Activated CD4-positive, alpha-beta T cell treated with anti-CD3 and anti-CD28 coated beads, Interleukin-2, amount 50 U/mL, for 4 hours (primary cell): ENCODE measurements at places on chromosomes 13 and 19.

- DNase-seq: no peak
Observed at GRCh38 chr19:15441317-15441716, 8.4 kb downstream of the WIZ start.

- peak; percentile 57 for DNase-seq
Observed at GRCh38 chr13:27826379-27827353, 34.4 kb downstream of the GSX1 start.

DNA sequence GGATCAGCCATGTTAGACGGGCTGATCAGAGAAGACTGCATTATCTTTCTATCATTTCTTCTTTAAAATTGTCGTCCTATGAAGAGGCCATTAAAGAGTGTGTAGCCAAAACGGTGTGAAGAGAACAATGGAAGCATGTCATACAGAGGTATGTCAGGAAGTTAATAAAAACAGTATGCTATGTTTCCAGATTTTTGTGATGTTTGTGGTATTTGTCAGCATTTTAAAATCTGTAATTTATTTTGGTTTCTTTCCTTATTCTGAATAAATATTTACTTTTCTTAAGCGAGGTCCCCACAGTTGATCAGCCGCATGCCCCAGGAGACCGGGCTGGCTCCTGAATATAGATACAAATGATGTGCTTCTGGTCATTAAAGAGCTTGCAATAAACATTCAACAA is 142.9 kb upstream of the SERP2 start:
- no peak for DNase-seq

- DNase-seq: no peak
Observed at GRCh38 chr19:40512473-40513344, 45.9 kb downstream of the SPTBN4 start.

- no peak for DNase-seq
Observed at GRCh38 chr13:32951580-32951979, 64.6 kb upstream of the KL start.

DNA sequence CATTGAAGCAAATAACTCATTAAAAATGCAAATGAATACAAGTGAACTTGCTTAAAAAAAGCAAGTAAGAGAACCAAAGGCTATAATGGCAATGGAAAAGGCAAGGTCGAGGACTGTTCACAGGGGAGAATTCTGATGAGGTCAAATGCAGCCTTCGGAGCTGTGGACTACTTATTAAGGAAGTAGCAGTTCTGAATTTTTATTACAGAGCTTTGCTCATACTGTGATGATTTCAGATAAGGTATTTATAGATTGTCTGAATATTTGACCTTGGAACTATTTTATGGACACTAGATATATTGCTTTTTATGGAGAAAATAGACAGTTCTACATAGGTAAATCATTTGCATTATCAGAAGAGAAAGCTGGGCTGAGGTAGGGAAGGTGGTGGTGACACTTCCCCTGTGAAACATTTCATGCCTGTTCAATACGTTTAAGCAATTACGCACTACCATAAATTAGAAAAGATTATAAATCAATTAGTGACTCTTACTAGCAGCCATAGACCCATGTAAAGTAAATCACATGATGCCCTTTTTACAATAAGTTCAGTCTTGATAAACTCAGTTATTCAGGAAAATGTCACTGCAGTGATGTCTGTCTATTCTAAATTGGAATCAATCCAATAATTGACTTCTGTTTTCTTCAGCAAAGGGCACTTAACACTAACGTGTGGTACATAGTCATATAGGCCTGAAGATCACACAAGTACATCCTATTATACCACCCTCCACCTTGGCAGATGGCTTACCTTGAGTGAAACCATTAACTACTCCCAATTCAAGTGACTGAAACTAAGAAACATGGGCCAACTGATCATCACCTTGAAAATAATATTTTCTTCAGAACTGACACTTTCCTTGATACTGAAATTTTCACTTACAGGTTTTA is 260.0 kb downstream of the KLF12 start:
- no peak for DNase-seq

DNA sequence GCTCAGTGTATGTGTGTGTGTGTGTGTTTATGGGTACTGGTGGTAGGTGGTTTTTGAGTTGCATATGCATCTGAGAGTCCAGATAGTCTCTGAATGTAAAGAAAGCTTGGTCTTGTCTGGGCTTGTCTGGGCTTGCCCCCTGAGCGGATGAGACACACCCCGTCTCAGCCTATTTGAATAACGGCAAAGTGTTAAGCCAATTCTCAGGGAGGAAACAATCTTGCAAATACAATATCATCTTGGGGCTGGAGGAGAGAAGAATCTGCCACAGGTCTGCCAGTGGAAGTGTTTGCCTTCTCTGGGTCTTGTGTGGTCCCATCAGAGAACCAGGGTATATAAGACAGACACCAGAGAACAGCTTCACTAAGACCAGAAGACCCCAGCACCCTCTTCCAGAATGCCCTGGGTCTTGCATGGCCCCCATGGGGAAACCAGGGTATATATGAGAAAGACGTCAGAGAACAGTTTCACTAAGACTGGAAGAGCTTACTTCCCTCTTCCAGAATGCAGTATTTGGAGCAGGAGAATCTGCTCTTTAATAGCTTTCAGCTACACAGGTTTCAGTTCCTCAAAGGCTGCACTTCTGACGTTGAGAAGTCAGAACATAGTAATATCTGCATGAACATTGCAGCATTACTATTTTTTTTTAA is 13.3 kb downstream of the CD70 start:
- no peak for DNase-seq

GRCh38 chr13:50124536-50125303 is 109.5 kb downstream of the KCNRG start:
- peak; percentile 97 for DNase-seq

DNA sequence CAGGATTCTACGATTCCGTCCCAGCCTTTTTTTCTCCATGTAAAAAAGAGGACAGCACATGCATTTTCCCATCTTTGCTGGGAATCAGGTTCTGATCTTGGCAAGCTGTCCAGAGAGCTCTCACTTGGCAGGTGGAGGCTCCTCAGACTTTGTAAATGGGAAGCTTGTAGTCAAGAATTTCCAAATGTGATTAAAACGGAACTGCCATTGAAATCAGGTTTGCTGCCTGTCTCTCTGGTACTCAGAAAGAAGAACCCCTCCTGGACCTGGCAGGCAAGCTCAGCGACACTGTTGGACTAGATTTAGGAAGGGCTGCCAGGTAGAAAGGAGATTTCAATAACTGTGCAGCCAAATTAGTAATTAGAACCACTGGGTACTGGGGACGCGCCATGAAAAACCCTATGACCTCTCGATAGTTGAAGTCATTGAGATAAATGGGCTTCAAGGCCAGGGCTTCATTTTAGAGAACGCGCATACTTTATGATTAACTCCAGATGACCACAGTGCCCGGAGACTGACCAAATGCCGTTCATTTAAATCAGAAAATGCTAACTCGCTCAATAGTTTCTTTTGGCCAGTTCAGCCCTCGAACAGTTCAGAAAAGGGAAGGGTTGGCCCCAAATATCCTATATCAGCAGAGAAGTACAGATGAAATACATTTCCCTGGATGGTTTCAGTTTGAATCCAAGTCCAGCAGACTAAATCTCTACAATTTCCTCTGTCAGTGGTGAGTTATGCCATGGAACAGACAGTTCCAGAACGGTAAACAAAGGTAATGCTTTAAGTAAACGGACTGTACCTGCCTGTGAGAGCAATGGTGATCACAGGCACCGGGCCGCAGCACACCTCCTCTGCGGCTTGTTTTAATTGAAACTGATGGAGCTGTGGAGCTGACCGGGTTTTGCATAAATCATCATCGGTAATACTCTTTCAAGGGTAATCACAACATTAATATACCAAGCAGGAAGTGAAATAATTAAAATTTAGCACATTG is 517.4 kb downstream of the RFC3 start:
- no peak for DNase-seq

GRCh38 chr13:99922631-99923404 is 48.7 kb downstream of the ZIC5 start:
- DNase-seq: no peak

GRCh38 chr13:66659701-66660467 is 570.3 kb downstream of the PCDH9 start:
- DNase-seq: no peak

DNA sequence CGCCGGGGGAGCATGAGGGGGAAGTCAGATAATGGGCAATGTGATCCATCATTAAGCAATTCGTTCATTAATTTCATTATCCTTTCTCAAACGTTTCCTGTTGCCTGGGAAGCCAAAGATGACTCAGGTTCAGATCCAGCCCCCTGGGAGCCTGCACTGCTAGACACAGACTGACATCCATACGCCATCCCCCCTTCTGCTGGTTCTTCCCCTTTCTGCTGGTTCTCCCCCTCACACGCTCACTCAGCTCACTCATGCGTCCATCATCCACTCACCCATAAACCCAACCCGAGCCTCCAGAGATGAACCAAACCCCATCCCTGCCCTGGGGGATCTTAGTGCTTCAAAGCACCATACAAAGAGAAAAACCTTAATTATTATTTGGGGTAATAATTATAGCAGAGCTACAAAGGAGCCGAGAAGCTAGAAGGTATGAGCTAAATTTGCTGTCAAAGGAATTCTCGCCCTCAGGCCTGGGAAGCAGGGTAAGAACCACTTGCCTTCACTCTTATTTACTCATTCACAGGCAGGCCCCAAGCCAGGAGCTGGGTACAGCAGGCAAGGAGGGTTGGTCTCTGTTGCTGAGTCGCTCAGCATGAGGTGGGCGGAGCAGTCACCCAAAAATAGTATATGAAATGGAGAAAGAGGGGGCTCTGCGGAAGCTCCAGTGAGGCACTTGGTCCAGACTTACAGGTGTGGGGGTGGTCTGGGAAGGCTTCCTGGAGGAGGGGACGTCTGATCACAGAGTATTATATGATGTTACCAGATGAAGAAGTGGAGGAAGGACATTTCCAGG is 7.0 kb upstream of the ZNF444 start:
- DNase-seq: no peak

- DNase-seq: no peak
Observed at GRCh38 chr13:32905063-32905863, 111.0 kb upstream of the KL start.

DNA sequence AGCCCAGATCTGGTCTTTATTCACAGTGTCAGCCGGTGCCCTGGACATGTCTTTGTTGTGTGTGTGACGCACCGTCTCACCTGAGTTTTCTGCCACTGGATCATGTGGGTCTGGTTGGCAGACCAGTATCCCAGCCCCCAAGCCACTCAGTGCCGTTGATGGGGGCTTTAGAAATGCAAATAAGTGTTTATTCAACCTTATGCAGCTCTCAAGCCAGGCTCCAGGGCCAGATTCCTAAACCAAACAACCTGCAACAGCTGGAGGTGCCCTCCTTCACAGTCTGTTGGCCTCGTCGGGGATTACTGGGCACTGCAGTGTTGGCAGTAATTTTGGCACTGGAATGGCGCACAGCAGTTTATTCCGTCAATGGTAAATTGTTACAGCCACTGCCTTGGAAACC is 21.6 kb downstream of the FAM124A start:
- DNase-seq: no peak

DNA sequence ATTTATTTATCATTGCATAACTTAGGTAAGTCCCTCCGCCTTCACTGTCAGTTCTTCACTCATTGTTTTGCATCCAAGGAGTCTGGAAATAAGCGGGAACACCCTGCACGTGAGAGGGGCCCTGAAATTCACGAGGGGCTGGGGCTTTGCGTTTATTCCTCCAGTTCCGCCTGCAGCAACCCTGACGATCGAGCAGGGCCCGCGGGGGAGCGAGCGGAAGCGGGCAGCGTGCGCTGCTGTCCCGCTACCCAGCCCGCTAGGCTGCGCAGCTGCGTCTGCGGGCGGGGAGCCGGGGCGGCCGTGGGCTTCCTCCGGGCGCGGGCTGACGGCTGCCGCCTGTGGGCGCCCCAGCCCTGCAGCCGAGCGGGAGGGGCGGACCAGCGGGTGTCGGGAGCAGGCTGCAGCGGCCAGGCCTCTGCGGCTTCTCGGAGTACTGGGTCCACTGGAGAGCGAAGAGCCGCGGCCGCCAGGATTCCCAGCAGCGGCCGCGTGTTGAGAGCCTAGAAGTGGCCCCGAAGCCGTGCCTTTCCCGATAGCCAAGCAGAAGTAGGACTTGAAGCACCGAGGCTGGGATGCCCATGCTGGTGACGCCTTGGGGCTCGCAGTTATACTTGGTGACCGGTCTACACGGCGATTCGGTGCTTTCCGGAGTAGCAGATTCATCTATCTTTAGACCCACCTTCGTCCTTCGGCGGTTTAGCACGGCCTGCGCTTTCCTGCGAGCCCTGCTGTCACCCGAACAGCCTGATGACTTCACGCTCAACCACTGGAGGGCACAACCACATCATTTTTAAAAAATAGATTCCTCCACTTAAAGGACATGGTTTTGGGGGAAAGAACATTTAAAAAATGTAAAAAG is 32.9 kb upstream of the SACS start:
- DNase-seq: peak; percentile 49

- DNase-seq: no peak
Observed at GRCh38 chr19:47124937-47125668, 5.5 kb upstream of the SAE1 start.

- no peak for DNase-seq
Observed at GRCh38 chr13:46578590-46578975, 25.6 kb downstream of the LRCH1 start.

GRCh38 chr13:73715114-73715910 is 418.9 kb downstream of the KLF12 start:
- peak; percentile 39 for DNase-seq

- no peak for DNase-seq
Observed at GRCh38 chr13:86201477-86201876, 402.3 kb upstream of the SLITRK6 start.

DNA sequence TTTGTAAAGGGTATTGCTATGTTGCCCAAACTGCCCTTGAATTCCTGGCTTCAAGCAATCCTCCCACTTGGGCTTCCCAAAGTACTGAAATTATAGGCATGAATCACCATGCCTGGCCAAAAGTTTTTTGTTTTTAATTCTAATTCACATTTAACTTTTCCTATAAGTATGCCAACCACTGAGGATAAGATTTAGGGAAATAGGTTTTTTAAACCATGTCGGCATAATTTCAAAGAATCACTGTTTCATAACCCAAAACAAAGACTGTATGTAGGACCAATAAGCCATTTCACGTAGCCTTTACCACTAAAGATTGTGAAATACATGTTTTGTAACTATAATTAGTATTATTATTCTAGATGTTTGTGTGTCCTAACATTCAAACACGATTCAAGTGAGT is 8.2 kb downstream of the ZDHHC20 start:
- DNase-seq: no peak

GRCh38 chr13:33629605-33630360 is 188.2 kb upstream of the RFC3 start:
- DNase-seq: no peak
